IMR-90 (cell line): ENCODE measurements at places on chromosomes 1 and 21. TPM values are rescaled to one million over a fixed set of nuclear protein-coding genes. Genes with fewer than 3 reads are reported as not detected.

Gene FBLIM1
- total RNA-seq: 43.6 and 52.2 TPM in 2 replicates

Gene C1orf146
- total RNA-seq: not detected in 2 replicates

Gene PPIAL4G
- total RNA-seq: not detected in 2 replicates

Gene RIMKLA
- total RNA-seq: not detected in 2 replicates

Gene POU3F1
- total RNA-seq: not detected in 2 replicates

Gene TSPEAR
- total RNA-seq: not detected in 2 replicates

Gene LORICRIN
- total RNA-seq: not detected in 2 replicates

Gene SPATA21
- total RNA-seq: not detected in 2 replicates

Gene FAM167B
- 0.18 TPM in 1 of 2 replicates, not detected in the other for total RNA-seq

Gene NBPF3
- total RNA-seq: 18.1 and 18.8 TPM in 2 replicates

Gene FAAP20
- 6.5 and 7.5 TPM in 2 replicates for total RNA-seq

Gene IBA57
- 1.7 and 2.0 TPM in 2 replicates for total RNA-seq

Gene VASH2
- total RNA-seq: 0.83 and 0.90 TPM in 2 replicates

Gene PARK7
- 207 and 384 TPM in 2 replicates for total RNA-seq

Gene FAM43B
- total RNA-seq: not detected in 2 replicates

Gene GCSAML
- total RNA-seq: not detected in 2 replicates

Gene ADCY10
- total RNA-seq: under 0.01 TPM in 2 replicates

Gene PTAFR
- total RNA-seq: under 0.01 and 0.18 TPM in 2 replicates

Gene TEKT2
- total RNA-seq: 0.18 TPM in 1 of 2 replicates, not detected in the other

Gene RGS4
- total RNA-seq: 538 and 635 TPM in 2 replicates

Gene CFAP126
- total RNA-seq: not detected in 2 replicates

Gene PAQR6
- under 0.01 TPM in 1 of 2 replicates, not detected in the other for total RNA-seq

Gene TNFRSF4
- total RNA-seq: not detected in 2 replicates
